Osteoblast (primary cell): ENCODE measurements at places on chromosomes 2 and 18. TPM values are rescaled to one million over a fixed set of nuclear protein-coding genes. Genes with fewer than 3 reads are reported as not detected.

DNA sequence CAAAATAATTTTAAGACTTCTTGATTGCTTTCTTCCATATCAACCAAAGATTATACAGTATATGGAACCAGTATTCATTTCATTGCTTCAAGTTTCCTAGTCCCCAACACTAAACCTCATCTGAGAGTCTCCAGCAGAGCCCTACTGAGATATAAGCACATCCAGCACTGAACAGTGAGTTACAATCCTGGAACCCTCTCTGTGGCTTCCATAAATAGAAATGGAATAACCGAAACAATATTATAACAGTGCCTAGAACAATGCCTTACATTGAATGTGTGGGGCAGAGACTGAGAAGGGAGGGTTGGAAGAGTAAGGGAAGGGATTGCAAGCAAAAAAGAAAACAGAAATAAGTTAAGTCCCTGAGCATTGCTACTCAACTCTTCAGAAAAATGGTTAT, 18.9 kb downstream of the AAK1 start:
- peak; percentile 87 for DNase-seq

DNA sequence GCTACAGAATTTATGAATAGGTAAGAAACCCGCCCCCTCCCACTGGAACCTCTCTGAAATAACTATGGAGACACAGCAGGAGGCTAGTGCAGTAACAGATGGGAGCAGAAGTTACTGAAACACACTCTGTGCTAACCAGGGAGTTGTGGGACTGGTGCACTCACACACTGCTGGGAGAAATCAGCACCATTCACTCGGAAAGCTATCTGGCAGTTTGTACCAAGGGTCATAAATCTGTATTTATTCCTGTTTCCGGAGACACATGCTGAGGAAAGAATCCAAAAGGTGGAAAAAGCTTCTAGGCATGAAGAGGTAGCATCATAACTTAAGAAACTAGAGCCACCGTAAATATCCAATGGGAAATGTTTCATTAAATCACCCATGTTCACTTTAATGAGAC, 39.9 kb downstream of the TGFA start:
- no peak for DNase-seq

- DNase-seq: no peak
Measured at GRCh38 chr2:180542511-180542910, 437.9 kb upstream of the UBE2E3 start.

GRCh38 chr18:77090546-77091174, 41.9 kb downstream of the MBP start:
- DNase-seq: no peak

- DNase-seq: peak; percentile 62
Measured at GRCh38 chr2:127700527-127701192, 637 bp upstream of the SFT2D3 start.

DNA sequence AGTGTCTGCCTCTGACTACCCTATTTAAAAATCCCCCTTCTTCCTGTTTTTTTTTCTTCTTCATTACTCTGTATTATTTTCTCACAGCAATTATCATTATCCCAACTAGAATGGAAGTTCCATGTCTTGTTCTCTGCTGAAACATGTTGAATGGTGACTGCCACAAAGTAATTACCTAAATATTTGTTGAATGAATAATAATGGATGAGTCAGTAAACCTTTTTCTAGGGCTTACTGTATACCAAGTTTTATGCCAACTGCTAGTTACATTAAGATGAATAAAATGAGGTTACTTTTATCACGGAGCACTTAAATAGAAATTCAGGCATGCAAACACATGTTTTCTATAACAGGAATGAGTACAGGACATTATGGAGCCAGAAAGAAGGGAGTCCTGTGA, 490.6 kb downstream of the THSD7B start:
- DNase-seq: peak; percentile 29

- no peak for DNase-seq
Measured at GRCh38 chr18:56451188-56451587, 187.2 kb downstream of the TXNL1 start.

DNA sequence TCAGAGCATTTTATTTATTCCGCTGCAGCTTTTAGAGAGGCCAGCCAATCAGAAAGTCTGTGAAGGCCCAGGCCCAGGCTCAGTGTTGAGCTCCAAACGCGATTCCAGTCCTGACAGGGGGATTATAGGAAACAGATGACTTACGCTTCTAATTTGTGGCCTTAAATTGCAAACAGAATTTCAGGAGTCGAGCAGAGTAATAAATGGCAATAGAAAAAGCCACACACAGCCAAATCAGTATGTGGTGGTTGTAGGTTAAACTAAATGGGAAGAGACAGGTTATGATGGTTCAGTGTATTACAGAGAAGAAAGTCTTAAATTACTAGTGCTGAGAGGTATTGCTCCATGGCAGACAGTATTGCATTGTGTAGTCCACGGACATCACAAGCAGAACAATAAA, 131.0 kb upstream of the ZEB2 start:
- no peak for DNase-seq

CNDP1 gene
- not detected in 2 replicates for total RNA-seq

AOX1 gene
- total RNA-seq: 76.4 and 87.8 TPM in 2 replicates

VWC2L gene
- not detected in 2 replicates for total RNA-seq

CDK15 gene
- 4.7 and 5.3 TPM in 2 replicates for total RNA-seq
